ENCODE measurements at places on chromosomes 2 and 18. TPM values are rescaled to one million over a fixed set of nuclear protein-coding genes. Genes with fewer than 3 reads are reported as not detected.
A peak's percentile ranks its signal among the peaks of the same experiment; 100 is the strongest.

Gene MAB21L4
- total RNA-seq, result 6.1 TPM

Gene GALNT5
- 0.47 TPM for total RNA-seq

Gene MYCN
- total RNA-seq, result 1.7 TPM

Gene MRO
- 2.9 TPM for total RNA-seq

- no peak overlapping the region for H3K4me3 ChIP-seq
- H3K4me1 ChIP-seq, result no peaks in the 10 kb centered on the region
- peak; percentile 26 for DNase-seq
- no peaks in the 10 kb centered on the region for H3K36me3 ChIP-seq
These were observed 24.2 kb downstream of the PLCL1 start for GRCh38 chr2:197828464-197829135.

GRCh38 chr2:57759131-57759530 lies 287.5 kb upstream of the VRK2 start:
- DNase-seq, result peak; percentile 2
- H3K36me3 ChIP-seq, result no peaks in the 10 kb centered on the region
- no peak overlapping the region for H3K27ac ChIP-seq
- H3K27me3 ChIP-seq, result no peaks in the 10 kb centered on the region
- H3K4me3 ChIP-seq, result no peak overlapping the region
- peaks cover 2% of the 10 kb centered on the region for H3K4me1 ChIP-seq

DNA sequence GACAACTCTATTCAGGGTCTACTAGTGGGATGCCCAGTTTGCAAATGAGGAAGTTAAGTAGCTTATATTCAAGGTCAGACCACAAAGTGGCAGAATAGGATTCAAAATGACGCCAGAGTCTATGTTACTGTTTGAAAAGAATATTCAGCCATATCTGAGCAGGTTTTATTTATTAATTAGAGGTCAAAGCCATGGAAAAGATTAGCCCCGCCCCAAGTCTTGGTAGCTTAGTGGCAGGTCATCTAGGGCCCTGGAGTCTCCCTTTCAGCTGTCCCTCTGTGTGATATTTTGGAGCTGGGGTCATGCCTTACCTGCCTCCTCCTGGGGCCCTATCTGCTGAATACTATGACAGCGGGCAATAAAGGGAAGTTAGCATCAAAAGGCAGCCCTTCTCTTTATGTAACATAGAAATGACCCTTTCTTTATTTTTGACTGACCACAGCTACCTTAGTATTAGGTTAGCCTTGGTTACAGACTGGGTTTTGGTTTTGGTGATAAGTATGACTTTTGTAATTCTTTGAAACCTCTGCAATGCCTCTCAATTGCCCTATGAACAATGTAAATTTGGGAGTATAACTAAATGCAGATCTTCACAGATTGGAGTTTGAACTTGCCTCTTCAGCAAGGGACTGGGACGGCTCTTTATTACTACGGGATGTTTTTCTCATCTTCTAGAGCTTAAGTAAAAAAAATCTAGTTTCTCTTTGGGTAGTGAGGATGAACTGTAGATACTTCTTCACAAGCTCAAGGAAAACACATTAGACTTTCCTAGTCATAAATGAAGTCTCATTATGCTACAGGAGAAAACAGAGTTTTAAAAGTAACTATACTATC lies 153.0 kb upstream of the ITGA4 start:
- DNase-seq, result no peak
- no peaks in the 10 kb centered on the region for H3K27me3 ChIP-seq
- no peak overlapping the region for H3K27ac ChIP-seq

- H3K27ac ChIP-seq, result no peak overlapping the region
- no peaks in the 10 kb centered on the region for H3K27me3 ChIP-seq
- no peaks in the 10 kb centered on the region for H3K36me3 ChIP-seq
- no peak overlapping the region for H3K4me3 ChIP-seq
- no peak for DNase-seq
- no peaks in the 10 kb centered on the region for H3K4me1 ChIP-seq
These were observed 155.1 kb downstream of the SS18 start for GRCh38 chr18:25935356-25935755.

DNA sequence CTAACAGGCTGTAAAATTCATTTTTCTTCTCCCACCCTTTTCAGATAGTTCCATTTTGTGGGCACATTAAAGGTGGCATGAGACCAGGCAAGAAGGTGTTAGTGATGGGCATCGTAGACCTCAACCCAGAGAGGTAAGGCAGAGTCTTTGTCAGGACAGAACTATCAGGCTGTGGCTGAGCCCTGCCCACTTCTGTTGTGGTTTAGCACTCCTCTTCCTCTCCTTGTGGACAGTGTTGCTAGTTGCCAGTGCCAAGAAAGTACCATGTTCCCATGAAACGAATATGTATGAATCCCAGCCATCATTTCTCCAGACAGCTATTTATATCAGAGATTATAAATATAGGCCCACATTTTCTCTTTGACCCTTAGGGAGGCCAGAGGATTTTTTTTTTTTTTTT lies 1.6 kb downstream of the LGALSL start:
- H3K4me3 ChIP-seq, result peak overlapping the region; percentile 72
- DNase-seq, result no peak
- H3K4me1 ChIP-seq, result peaks cover 3% of the 10 kb centered on the region
- H3K27me3 ChIP-seq, result no peaks in the 10 kb centered on the region
- H3K36me3 ChIP-seq, result peaks cover 16% of the 10 kb centered on the region

DNA sequence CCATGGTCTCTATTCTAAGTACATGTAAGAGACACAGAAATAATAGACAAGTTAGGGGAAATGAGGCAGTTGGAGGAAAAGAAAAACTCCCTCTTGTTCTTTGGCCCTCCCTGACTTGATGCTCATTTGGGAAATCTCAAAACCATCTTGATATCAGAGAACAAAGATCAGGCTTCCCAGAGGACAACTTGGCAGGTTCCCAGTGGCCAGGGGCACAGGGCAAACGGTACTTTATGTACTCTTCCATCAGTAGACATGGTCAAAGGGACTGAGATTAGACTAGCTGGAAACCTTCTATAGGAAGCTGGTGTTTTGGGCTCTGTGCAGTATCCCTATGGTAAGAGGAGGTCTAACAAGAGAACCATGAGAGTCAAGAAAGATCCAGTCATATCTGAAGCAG lies 56.6 kb downstream of the NCKAP5 start:
- no peak overlapping the region for H3K27ac ChIP-seq
- no peak overlapping the region for H3K4me3 ChIP-seq

DNA sequence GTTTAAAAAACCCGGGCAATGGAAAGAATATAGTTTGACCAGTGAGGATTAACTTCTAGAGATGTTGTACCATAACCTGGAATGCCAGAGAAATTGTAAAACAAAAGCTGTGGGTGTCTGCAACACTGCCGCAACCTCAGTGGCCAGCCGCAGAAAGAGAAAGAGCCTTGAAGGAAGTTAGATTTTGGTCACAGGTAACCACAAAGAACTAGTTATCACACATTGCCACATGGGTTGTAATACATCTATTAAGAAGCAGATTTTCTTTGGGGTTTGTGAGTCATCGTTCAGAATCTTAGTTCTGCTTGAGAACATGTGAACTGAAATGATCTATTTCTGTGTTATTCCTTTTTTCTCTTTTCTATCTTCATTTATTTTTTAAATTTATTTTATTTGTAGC lies 222.9 kb upstream of the AGAP1 start:
- DNase-seq, result no peak
- no peak overlapping the region for H3K4me3 ChIP-seq
- no peaks in the 10 kb centered on the region for H3K27me3 ChIP-seq
- peaks cover 4% of the 10 kb centered on the region for H3K4me1 ChIP-seq

DNA sequence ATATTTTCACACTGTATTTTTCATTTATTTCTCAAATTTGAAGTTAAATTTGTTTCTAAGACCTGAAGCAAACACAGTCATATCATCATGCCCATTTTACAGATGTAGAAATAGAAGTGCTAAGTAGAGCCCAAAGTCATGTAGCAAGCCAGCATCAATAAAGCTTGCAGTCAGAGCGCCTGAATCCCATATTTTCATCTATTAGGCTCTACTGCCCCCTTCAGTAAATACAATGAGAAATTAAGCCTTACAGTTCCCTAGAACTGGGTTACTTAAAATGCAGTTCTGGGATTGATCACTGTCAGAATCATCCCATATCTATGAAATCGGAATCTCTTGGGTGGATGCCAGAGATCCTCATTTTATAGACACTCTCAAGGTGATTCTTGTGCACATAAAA lies 419.9 kb downstream of the TGIF1 start:
- H3K27me3 ChIP-seq, result no peaks in the 10 kb centered on the region
- no peaks in the 10 kb centered on the region for H3K36me3 ChIP-seq
- DNase-seq, result no peak
- peaks cover 2% of the 10 kb centered on the region for H3K4me1 ChIP-seq

GRCh38 chr18:67682516-67682915 lies 166.0 kb upstream of the DSEL start:
- H3K27ac ChIP-seq, result no peak overlapping the region
- H3K4me3 ChIP-seq, result no peak overlapping the region

DNA sequence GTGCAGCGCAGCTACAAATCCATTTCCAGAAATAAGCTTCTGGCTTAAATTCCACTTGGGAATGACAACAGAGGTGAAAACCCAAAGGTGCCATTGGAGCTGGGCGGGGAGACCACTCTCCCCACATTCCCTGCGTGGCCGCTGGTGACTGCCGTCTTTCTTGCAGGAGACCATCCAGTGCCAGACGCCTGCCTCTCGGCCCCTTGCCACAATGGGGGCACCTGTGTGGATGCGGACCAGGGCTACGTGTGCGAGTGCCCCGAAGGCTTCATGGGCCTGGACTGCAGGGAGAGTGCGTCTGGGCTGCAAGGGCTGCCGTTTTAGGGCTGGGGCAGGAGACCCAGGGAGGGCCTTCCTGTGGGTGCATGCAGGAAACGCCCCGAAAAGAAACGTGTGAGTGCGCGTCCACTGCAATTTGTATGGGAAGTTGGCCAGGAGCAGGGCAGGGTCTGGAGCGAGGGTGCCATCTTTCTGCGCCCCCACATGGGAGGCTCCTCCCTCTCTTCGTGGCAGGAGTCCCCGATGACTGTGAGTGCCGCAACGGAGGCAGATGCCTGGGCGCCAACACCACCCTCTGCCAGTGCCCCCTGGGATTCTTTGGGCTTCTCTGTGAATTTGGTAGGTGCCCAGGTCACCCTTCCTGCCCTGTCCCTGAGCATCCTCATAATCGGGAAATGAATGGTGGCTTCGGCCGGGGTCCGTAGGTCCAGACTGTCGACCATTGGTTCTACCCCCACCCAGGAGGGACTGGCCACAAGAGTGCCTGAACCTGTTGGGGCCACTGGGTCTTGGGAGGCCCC lies 49.9 kb downstream of the SNED1 start:
- H3K4me3 ChIP-seq, result no peak overlapping the region
- H3K4me1 ChIP-seq, result no peaks in the 10 kb centered on the region
- H3K36me3 ChIP-seq, result no peaks in the 10 kb centered on the region
- no peak for DNase-seq
- no peak overlapping the region for H3K27ac ChIP-seq

GRCh38 chr2:647003-647560 lies 30.1 kb downstream of the TMEM18 start:
- H3K4me1 ChIP-seq, result no peaks in the 10 kb centered on the region
- no peak overlapping the region for H3K4me3 ChIP-seq
- H3K27me3 ChIP-seq, result no peaks in the 10 kb centered on the region
- no peak overlapping the region for H3K27ac ChIP-seq
- no peaks in the 10 kb centered on the region for H3K36me3 ChIP-seq

DNA sequence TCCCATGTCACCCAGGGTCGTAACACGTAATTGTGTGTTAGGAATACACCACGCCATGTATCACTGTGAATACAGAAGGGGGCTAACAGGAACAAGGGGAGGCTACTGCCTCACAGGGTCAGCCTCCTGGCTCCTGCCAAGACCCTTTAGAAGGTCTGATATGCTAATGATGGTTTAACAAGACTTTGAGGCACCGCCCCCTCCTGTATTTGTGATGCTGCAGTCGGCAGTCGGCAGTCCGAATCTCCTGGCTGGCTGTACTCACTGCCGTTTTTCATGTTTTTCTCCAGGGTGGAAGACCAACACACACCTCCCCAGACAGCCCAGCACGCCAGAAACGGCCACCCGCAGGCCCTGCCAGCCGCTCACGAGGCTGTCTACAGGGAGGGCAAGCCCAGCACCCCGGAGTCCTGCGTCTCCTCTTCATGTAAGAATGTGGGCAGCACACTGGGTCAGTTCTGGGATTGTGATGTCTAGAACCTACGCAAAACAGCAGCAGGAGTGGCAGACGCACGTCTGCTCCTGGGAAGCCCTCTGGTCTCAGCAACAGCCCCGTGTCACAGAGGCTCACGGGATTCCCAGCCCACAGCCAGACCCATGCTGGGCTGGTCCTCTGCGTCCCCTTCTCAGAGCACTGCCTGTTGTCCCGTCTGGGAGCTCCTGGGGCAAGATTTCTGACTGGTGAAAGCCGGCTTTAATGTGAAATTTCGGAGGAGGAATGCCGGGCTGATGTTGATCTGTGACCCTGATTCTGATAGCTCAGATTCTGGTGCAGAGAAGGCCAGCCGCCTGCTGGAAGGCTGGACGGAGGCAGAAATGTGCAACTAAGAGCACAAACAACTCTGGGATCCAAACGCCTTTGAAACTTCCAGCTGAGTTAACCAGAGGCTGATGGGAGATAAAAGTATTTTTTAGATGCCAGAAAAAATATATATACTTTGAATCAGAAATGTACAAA lies 39.7 kb upstream of the B3GNT7 start:
- H3K27me3 ChIP-seq, result no peaks in the 10 kb centered on the region
- H3K4me1 ChIP-seq, result no peaks in the 10 kb centered on the region

DNA sequence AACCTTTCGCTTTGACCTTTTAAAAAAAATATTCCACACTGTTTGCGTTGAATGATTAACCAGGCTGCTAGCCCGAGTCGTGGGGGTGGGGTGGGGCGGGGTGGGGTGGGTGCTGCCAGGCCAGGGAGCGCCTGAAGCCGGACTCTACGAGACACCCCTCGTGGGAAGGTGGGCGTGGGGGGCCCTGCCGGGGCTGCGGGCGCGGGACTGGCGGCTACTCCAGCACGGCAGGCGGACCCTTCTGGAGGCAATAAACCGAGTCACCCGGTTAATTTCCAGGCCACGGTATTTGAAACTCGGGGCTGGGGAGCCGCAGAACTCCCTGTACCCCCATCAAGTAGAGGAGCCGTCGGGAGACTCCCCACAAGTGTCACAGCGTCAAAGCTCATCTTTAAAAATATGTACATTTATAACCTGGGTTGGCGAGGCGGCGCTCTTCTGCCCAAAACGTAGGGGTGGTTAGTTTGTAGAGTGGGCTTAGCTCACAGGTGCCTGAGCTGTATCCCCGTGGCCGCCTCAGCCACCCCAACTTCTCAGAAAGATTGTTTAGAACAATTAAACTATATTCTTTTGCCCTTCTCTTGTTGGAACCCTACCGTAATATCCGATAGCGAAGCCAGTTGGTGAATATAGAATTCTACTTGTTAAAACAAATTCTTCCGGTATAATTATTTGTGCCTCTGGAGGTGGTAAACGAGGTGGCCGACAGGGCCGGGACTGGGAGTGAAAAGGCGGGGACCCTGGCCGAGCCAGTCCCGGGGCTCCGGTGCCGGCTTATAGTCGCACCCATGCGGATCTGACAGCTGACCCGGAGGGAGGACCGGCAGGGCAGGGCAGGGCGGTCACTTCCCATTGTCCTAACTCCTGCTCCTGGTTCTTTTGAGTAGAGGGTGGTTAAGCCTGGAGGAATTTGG lies 1.4 kb downstream of the B3GNT2 start:
- peaks cover 37% of the 10 kb centered on the region for H3K4me1 ChIP-seq
- H3K27ac ChIP-seq, result peak overlapping the region; percentile 97
- H3K27me3 ChIP-seq, result no peaks in the 10 kb centered on the region
- peak overlapping the region; percentile 57 for H3K4me3 ChIP-seq

GRCh38 chr2:54402350-54402749 lies 53.8 kb upstream of the SPTBN1 start:
- H3K4me1 ChIP-seq, result no peaks in the 10 kb centered on the region
- no peak overlapping the region for H3K27ac ChIP-seq
- no peak for DNase-seq
- no peaks in the 10 kb centered on the region for H3K36me3 ChIP-seq
- no peak overlapping the region for H3K4me3 ChIP-seq
